Activated CD4-positive, alpha-beta T cell treated with anti-CD3 and anti-CD28 coated beads, Interleukin-2, amount 50 U/mL, for 16 hours (primary cell): ENCODE measurements at places on chromosomes 1 and 21.

- DNase-seq = peak; percentile 63
These were observed 250.2 kb upstream of the FGGY start for GRCh38 chr1:59046730-59047157.

DNA sequence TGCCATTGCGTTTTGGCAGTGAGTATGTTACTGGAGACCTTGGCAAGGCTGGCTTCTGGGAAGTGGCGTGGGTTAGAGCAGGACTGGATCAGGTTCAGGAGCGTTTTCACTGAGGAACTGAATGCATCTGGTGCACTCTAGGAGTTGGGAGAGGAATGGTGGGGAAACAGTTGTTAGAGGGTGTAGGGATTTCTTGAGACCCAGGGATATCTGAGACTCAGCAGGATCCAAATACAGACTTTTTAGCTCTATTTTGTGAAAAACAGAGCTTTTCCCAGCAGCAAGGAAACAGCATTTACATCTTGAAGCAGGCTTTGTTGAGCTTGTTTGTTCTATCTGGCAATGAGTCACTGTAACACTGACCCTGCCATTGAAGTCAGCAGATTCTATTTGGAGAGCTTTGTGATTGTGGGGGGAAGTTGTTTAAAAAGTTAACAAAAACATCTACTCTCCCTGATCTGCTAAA lies 56.9 kb upstream of the NRIP1 start:
- no peak for DNase-seq

DNA sequence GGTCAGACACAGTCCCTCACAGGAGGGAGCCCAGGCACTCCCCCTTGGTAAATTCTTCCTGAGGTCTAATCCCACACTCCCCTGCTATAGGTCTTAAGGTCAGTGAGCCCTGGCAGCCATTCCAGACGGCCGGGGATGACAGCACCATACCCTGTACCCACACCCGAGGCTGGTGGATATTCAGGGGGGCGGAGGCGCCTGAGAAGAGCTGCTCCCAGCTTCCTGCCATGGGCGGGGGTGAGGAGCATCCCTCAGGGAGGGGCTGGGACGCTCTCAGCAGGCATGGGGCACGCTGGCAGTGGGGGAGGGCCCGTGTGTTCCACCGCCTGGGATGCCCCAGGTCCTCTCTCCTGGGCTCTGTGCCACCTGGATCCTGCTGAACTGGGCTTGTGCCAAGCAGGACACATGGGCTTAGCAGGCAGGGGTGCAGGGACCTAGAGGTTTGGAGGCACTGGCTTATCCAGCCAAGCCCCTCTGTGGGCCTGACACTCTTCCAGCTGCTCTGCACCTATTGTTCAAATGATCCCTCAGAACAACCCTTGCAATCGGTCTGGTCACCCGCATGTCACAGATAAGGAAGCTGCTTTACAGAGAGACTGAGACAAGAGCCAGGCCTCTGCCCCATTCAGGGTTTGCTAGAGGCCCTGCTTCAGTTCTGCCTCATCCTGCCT lies 5.7 kb upstream of the ADGRB2 start:
- no peak for DNase-seq

GRCh38 chr1:91937613-91938012 lies 11.6 kb upstream of the BRDT start:
- DNase-seq = no peak

DNA sequence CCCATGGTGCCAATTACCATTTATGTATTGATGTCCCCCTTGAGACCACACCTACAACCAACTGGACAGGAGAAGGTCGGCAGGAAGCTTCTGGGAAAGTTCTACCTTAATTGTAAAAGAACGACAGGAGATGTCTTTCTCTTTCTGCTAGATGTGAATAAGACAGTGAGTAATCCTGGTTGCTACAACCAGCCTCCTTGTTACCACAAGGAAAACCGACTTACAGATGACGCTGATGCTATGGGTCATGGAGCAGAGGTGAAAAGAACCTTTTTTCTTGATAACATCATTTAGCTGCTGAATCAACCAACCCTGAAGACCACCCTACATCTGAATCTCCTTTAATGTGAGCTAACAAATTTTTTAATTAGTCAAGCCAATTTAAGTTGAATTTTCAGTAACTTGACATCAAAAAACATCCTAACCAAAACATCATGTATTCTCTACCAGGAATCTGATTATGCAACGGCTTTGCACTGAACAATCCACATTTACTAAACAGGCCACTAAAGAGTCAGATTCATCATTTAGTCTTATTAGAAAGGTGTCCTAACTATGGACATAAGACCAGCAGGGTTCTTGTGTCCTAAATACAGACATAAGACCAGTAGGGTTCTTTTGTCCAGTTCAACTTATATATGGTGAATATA lies 23.0 kb downstream of the RGS2 start:
- DNase-seq = no peak
